ENCODE measurements at places on chromosomes 5 and 9. TPM values are rescaled to one million over a fixed set of nuclear protein-coding genes. Genes with fewer than 3 reads are reported as not detected.

APBA1 gene
- 2.5 TPM for total RNA-seq

TMEM232 gene
- total RNA-seq, result 3.5 TPM

SPOCK1 gene
- total RNA-seq, result 8.5 TPM

DNA sequence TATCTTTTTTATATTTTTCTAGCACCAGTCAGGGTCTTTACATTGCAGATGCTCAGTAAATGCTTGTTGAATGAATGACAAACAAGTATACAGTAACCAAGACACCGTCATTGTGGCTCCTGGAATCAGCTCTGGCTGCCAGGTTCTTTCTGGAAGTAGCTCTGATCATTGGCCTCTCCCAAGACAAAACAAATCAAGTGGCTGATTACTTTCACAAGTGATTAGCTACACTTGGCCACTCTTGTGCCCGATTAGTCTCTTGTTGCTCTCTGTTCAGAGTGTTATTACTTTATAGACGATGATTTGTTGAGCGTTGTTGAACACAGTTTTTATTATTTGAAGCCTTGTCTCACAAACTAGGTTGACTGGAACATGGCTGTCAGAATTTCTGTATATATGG lies 119.6 kb upstream of the TLX3 start:
- H3K27ac ChIP-seq, result no peak overlapping the region
- no peak overlapping the region for H3K4me3 ChIP-seq
- H3K4me1 ChIP-seq, result no peaks in the 10 kb centered on the region
- no peaks in the 10 kb centered on the region for H3K27me3 ChIP-seq

DNA sequence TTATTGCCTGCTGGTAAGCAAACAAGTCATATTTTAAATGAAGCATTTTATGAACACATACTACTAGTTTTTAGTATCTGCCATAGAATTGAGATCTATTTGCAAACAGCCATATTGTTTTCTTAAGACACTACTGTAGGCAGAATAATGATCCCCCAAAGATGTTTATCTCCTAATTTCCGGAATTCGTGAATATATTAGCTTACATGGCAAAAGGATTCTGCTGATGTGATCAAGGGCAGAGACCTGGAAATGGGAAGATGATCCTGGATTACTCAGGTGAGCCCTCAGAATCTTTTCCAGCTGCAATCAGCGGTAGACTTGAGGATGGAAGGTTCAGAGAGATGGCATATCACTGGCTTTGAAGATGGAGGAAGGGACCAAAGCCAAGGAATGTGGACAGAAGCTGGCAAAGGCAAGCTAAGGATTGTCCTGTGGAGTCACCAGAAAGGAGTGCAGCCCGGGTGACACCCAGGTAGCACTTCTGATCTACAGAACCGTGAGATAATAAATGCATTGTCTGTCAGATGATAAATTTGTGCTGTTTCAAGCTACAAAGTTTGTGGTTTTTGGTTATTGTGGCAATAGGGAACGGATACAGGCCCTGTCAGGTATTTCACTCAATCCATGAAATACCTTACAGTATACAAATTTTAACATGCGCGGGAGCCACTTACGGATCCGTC lies 1.0 kb upstream of the ERCC6L2 start:
- H3K4me1 ChIP-seq, result no peaks in the 10 kb centered on the region
- no peak for DNase-seq
- no peak overlapping the region for H3K27ac ChIP-seq
- no peaks in the 10 kb centered on the region for H3K36me3 ChIP-seq
- H3K4me3 ChIP-seq, result no peak overlapping the region

GRCh38 chr5:14038341-14038959 lies 94.0 kb upstream of the DNAH5 start:
- peak overlapping the region; percentile 81 for H3K27ac ChIP-seq
- H3K4me1 ChIP-seq, result no peaks in the 10 kb centered on the region
- H3K27me3 ChIP-seq, result no peaks in the 10 kb centered on the region

GRCh38 chr5:79850316-79850822 lies 140.7 kb downstream of the MTX3 start:
- DNase-seq, result no peak
- H3K27me3 ChIP-seq, result no peaks in the 10 kb centered on the region
- no peaks in the 10 kb centered on the region for H3K36me3 ChIP-seq
- H3K4me3 ChIP-seq, result no peak overlapping the region

DNA sequence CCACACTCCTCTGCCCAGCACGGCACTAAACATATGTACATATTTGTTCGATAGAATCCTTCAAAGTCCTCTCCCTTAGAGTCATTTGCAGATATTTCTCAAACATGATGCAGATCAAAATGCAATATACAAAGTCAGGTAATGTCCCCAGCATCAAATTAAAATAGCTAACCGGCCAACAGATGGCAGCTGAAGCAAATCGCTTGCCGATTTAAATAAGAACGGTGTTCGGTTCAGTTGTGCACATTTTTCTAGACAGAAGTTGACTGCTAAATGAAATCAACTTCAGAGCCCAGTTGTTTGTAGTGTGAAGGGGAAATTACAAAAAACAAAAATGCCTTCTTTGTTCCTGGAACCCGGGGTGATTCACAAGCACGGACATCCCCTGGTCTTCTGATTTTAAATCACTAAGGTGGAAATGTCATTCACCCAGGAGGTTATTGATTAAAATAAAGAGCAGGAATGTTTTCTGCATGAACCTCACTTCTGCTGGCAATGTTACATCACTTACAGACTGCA lies 219.2 kb downstream of the EBF1 start:
- DNase-seq, result no peak
- H3K27ac ChIP-seq, result peak overlapping the region; percentile 7
- peaks cover 7% of the 10 kb centered on the region for H3K4me1 ChIP-seq
- H3K27me3 ChIP-seq, result no peaks in the 10 kb centered on the region

- no peaks in the 10 kb centered on the region for H3K27me3 ChIP-seq
- no peaks in the 10 kb centered on the region for H3K4me1 ChIP-seq
- H3K4me3 ChIP-seq, result no peak overlapping the region
- H3K27ac ChIP-seq, result no peak overlapping the region
These were observed 11.1 kb downstream of the GRIN1 start for GRCh38 chr9:137149942-137150616.

Measured in pancreas (tissue), 10 donors.